Right atrium auricular region (tissue), 2 donors: ENCODE measurements at places on chromosomes 2 and 18. TPM values are rescaled to one million over a fixed set of nuclear protein-coding genes. Genes with fewer than 3 reads are reported as not detected.

The IL36RN gene
- total RNA-seq: not detected

The MFSD2B gene
- not detected for total RNA-seq

The TUBB8B gene
- total RNA-seq: not detected

The GCG gene
- not detected for total RNA-seq

The LIPG gene
- total RNA-seq: 0.93 TPM

The TOGARAM2 gene
- total RNA-seq: 2.0 TPM

The LRP2 gene
- total RNA-seq: 14.8 TPM

The SPATA3 gene
- total RNA-seq: not detected

The REEP1 gene
- total RNA-seq: 34.2 TPM

The TRIP12 gene
- total RNA-seq: 107 TPM

DNA sequence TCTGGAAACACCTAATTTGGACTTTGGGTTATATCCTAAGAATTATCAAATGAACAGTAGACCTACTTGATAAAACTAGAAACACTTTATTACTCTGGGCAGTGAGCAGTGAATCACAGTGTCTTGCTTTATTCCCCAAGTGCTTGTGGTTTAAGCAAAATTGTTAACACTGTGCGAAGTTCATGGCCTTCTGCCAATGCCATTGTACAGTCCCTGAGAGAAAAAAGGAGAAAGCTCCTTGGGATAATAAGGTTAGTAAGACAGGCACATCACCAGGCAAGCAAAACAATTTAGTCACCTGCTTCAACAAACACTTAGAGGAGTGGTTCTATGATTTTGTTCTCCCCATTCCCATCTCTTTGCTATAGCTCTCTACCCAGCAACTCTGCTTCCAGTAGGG is 39.8 kb downstream of the ADCYAP1 start:
- no peaks in the 10 kb centered on the region for H3K36me3 ChIP-seq
- DNase-seq: no peak
- H3K27me3 ChIP-seq: no peaks in the 10 kb centered on the region
- H3K27ac ChIP-seq: no peak overlapping the region
- no peak overlapping the region for H3K4me3 ChIP-seq

- no peak overlapping the region for H3K4me3 ChIP-seq
- no peak overlapping the region for H3K27ac ChIP-seq
- DNase-seq: no peak
- H3K36me3 ChIP-seq: no peaks in the 10 kb centered on the region
- no peaks in the 10 kb centered on the region for H3K4me1 ChIP-seq
- no peaks in the 10 kb centered on the region for H3K27me3 ChIP-seq
These were observed 43.2 kb downstream of the SP140 start for GRCh38 chr2:230268606-230269243.

DNA sequence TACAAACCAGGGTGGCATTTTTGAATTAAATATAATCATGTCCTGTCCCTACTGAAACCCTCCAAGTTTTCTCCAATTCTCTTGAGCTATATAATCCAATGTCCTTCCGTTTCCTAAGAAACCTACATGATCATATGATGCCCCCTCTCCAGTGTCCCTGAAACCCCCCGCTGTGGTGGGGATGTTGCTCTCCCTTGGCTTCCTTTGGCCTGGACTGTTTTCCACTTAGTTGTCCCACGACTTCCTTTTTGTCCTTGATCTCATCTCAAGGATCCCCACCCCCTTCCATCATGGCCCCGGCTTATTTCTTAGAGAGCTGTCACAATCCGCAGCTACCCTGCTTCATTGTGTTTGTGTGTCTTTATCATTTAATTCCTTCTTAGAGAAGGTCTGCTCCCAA is 43.8 kb downstream of the TMEM18 start:
- H3K27ac ChIP-seq: no peak overlapping the region
- no peaks in the 10 kb centered on the region for H3K36me3 ChIP-seq
- DNase-seq: peak; percentile 26
- no peak overlapping the region for H3K4me3 ChIP-seq
- no peaks in the 10 kb centered on the region for H3K27me3 ChIP-seq
- H3K4me1 ChIP-seq: no peaks in the 10 kb centered on the region

- DNase-seq: no peak
- H3K4me1 ChIP-seq: peaks cover 29% of the 10 kb centered on the region
- H3K27ac ChIP-seq: no peak overlapping the region
- no peaks in the 10 kb centered on the region for H3K36me3 ChIP-seq
These were observed 36.4 kb downstream of the STK39 start for GRCh38 chr2:168210895-168211570.

DNA sequence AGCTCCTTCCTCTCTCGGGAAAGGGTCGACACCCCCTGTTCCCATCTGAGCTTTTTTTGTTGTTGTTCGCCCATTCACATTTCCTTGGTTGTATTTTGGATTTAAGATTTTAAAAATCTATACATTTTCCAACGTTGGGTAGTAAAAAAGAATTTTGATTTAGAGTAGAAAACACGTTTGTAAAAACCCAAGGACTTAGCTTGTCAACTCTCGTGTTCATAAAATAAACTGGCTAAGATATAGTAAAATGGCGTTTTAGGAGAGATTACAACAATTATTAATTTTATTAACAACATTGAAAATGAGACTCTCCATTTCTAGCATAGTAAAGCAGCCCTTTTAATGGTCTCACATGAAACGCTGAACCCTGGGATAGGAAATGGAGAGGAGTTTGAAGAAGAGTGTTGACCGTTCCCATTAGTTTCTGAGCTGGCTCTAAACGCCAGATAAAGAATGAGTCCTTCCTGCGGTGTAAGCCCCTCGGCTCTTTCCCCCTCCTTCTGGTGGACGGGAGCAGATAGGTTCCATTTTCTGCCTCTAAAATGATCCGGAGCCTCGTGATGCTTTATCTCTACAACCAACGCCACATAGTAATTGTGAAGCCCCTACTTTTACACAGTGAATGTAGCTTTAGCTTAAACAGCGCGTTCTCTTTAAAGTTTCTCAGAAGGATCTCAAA is 24.0 kb upstream of the ZNF516 start:
- peak overlapping the region; percentile 15 for H3K27ac ChIP-seq
- no peaks in the 10 kb centered on the region for H3K36me3 ChIP-seq
- H3K4me3 ChIP-seq: peak overlapping the region; percentile 38
- H3K4me1 ChIP-seq: no peaks in the 10 kb centered on the region
- no peaks in the 10 kb centered on the region for H3K27me3 ChIP-seq
- no peak for DNase-seq

DNA sequence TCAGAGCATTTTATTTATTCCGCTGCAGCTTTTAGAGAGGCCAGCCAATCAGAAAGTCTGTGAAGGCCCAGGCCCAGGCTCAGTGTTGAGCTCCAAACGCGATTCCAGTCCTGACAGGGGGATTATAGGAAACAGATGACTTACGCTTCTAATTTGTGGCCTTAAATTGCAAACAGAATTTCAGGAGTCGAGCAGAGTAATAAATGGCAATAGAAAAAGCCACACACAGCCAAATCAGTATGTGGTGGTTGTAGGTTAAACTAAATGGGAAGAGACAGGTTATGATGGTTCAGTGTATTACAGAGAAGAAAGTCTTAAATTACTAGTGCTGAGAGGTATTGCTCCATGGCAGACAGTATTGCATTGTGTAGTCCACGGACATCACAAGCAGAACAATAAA is 131.0 kb upstream of the ZEB2 start:
- no peak overlapping the region for H3K27ac ChIP-seq
- no peak for DNase-seq
- no peaks in the 10 kb centered on the region for H3K36me3 ChIP-seq
- H3K4me1 ChIP-seq: no peaks in the 10 kb centered on the region
- no peaks in the 10 kb centered on the region for H3K27me3 ChIP-seq

DNA sequence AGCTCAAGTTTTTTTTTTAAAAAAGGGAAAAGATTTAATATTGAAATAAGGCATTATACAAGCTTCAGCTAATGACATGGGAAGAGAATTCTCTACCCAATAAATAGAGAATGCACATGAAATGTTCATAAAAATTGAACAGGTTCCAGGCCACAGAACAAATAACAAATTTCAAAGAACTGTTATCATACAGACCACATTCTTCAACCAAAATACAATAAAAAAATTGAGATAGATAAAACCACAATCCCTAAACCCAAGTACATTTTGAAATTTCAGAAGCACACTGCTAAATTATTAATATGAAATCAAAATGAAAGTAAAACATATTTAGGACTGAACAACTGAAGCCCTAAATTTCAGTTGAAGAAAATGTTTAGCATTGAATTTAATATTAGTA is 89.6 kb downstream of the BCL2 start:
- H3K4me3 ChIP-seq: no peak overlapping the region
- no peaks in the 10 kb centered on the region for H3K36me3 ChIP-seq
- no peak for DNase-seq
- H3K4me1 ChIP-seq: no peaks in the 10 kb centered on the region

- DNase-seq: no peak
- H3K4me3 ChIP-seq: no peak overlapping the region
- no peaks in the 10 kb centered on the region for H3K36me3 ChIP-seq
- H3K4me1 ChIP-seq: peaks cover 23% of the 10 kb centered on the region
- no peaks in the 10 kb centered on the region for H3K27me3 ChIP-seq
- H3K27ac ChIP-seq: no peak overlapping the region
These were observed 103.3 kb downstream of the CDH2 start for GRCh38 chr18:28073658-28074057.

- no peak overlapping the region for H3K27ac ChIP-seq
- DNase-seq: peak; percentile 34
- H3K4me1 ChIP-seq: no peaks in the 10 kb centered on the region
- no peaks in the 10 kb centered on the region for H3K27me3 ChIP-seq
These were observed 14.0 kb downstream of the TMEM247 start for GRCh38 chr2:46493241-46493970.

DNA sequence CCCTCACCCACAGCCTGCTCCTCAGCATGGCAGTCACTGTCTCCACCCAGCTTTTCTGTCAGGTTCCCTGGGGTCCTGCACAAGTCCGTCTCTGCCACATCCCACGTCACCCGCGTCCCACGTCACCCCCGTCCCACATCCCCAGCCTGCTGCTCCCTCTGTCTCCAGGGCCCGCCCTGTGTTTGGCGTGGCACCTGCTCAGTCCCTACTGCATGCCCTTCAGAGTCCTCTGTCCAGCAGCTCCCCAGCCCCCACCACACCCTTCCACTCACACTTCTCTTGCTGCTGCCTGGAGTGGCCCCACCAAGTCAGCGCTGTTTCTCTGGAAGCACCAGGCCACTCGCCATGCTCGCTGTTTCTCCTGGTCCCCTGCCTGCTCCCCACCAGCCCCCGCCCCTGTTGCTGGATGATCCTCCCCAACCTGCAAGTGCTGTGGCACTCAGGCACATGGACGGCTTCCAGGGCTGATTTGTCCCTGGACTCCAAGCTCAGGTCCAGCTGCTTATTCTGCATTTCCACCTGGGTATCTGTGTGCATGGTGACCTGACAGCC is 18.8 kb downstream of the ATG4B start:
- peaks cover 10% of the 10 kb centered on the region for H3K4me1 ChIP-seq
- DNase-seq: no peak
- H3K36me3 ChIP-seq: peaks cover 84% of the 10 kb centered on the region
- no peaks in the 10 kb centered on the region for H3K27me3 ChIP-seq

DNA sequence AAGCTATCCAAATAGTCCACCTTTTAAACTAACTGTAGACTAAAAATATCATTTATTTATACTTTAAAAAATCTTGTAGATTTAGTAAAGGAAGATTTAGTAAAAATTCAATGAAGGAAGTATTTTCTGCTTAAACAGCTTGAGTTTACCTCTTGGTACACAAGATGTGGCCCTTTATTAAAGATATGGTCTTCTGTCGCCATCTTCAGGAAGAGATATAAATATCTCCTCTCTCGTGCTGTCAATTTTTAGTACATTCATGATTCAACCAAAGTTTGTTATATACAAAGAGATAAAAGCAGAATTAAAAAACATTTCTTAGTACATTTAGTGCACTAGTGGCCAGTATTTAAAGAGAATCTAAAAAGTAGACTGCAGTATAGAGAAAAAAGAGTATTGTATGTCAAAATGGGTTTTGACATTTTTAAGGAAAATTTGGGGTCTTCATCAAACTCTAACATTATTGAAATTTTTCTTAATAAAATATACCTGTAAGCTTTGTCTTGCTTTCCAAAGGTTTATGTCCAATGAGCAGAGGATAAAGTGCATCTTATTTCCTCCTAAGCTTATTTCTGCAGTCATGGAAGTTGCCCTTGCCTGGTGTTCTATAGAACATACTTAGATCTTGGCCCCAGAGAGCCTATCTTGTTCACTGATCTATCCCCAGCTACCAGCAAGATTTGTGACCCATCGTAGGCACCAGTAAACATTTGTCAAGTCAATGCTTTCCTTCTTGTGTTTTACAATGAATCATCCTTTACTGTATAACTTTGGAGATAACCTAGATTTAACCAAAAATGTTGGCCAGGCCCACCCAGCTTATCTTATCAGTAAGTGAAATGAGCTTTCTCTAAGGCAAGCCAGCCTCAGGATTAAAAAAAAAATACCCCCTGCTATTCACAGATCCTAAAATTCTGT is 18.5 kb upstream of the EML6 start:
- H3K27me3 ChIP-seq: no peaks in the 10 kb centered on the region
- peaks cover 11% of the 10 kb centered on the region for H3K4me1 ChIP-seq
- DNase-seq: no peak

GRCh38 chr2:75528221-75528977 is 32.3 kb downstream of the EVA1A start:
- DNase-seq: no peak
- no peaks in the 10 kb centered on the region for H3K27me3 ChIP-seq
- no peaks in the 10 kb centered on the region for H3K4me1 ChIP-seq
- H3K27ac ChIP-seq: no peak overlapping the region

DNA sequence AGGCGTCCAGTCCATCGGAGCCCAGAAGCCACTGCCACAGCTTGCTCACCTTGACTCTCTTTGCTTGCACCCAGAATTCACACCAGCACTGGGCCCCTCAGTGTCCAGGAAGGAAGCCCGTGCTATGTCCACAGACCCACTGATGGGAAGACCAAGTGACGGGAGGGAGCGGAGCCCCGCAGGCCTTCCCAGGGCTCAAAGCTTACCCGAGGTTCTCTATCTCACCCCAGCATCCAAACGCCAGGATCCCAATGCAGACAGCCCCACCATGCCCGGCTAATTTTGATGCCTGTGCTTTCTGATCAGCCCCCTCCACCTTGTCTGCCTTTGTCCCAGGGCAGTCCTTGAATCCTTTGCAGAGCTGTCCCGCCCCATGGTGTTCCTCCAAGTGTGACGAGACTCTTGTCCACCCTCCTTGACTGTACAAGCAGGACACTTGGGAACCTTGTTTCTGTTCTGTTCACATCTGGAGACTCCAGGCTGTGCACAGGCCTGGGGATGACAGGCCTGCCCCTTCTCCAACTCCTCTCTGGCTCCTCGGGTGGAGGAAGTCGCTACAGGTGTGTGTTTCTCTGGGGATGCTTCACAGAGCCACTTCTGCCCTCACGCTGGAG is 12.0 kb downstream of the NPPC start:
- H3K27me3 ChIP-seq: no peaks in the 10 kb centered on the region
- no peaks in the 10 kb centered on the region for H3K36me3 ChIP-seq
- no peaks in the 10 kb centered on the region for H3K4me1 ChIP-seq
- H3K27ac ChIP-seq: no peak overlapping the region
- H3K4me3 ChIP-seq: no peak overlapping the region
- DNase-seq: no peak
